ENCODE measurements at places on chromosomes 11 and 22.

DNA sequence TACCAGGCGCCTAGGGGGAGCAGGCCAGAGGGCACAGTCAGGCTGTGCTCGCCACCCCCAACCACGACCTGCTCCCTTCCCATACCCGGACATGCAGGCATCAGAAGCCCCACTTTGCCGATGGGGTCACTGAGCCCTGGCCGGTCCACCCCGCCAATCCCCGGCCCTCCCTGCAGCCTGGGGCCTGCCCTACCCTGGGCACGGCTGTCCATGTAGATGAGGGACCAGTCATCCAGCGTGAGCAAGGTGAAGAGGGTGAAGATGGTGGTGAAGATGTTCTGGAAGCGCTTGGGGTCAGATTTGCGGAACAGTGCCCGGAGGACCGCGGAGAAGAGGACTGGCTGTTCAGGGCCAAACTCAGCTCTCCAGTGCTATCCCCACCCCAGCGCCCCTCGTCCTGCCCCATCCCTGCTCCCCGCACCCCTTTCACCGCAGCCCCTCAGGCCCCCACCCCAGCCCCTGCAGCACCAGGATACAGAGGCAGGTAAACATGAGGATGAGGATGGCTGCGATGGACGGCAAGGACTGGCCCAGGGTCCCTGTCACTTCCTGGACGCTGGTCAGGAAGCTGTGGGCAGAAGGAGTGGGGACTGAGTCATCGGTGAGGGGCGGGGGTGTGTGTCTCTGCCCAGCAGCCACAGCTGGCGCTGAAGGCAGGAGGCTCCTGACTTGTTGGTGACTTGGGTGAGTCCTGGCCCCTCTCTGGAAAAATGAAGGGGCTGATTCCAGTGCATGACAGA, 5.5 kb downstream of the CATSPER1 start:
- no peaks in the 10 kb centered on the region for H3K36me3 ChIP-seq
- H3K4me1 ChIP-seq, result peaks cover 9% of the 10 kb centered on the region
- DNase-seq, result no peak
- H3K27me3 ChIP-seq, result no peaks in the 10 kb centered on the region
- no peak overlapping the region for H3K4me3 ChIP-seq

- H3K36me3 ChIP-seq, result no peaks in the 10 kb centered on the region
- H3K4me1 ChIP-seq, result peaks cover 15% of the 10 kb centered on the region
- peaks cover 18% of the 10 kb centered on the region for H3K27me3 ChIP-seq
- DNase-seq, result no peak
- H3K27ac ChIP-seq, result no peak overlapping the region
Observed at GRCh38 chr11:35623621-35624168, 5.4 kb downstream of the FJX1 start.

DNA sequence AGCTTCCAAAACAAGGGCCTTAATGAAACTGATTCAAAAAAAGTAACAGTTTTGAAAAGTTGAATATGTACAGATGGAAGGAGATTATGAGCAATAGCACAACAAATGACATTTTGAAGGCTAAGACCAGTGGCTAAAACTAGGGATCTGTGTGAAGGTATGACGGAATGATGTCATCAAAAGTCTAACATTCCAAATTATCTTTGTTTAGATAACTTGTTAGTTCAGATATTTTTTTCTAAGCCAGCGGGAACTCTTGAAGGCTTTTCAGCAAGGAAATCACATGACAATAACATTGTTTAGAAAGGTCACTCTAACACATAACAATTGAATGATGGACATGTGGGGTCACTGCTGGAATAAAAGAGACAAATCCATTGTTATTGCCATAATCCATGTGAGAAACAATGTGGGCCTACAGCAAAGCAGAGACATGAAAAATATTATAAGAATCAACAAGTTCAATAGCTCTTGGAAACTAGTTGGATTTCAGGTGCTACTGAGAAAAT, 260.5 kb downstream of the CASP12 start:
- H3K4me3 ChIP-seq, result no peak overlapping the region
- no peaks in the 10 kb centered on the region for H3K4me1 ChIP-seq
- no peak for DNase-seq
- H3K27ac ChIP-seq, result no peak overlapping the region

- no peak for DNase-seq
- no peaks in the 10 kb centered on the region for H3K27me3 ChIP-seq
- no peaks in the 10 kb centered on the region for H3K4me1 ChIP-seq
- H3K36me3 ChIP-seq, result peaks cover 10% of the 10 kb centered on the region
- no peak overlapping the region for H3K27ac ChIP-seq
Observed at GRCh38 chr22:37972527-37972926, 11.8 kb downstream of the SOX10 start.

GRCh38 chr11:128467041-128467440, 120.3 kb downstream of the ETS1 start:
- H3K4me1 ChIP-seq, result peaks cover 55% of the 10 kb centered on the region
- peaks cover 4% of the 10 kb centered on the region for H3K36me3 ChIP-seq
- no peaks in the 10 kb centered on the region for H3K27me3 ChIP-seq
- peak overlapping the region; percentile 32 for H3K27ac ChIP-seq
- no peak for DNase-seq
- H3K4me3 ChIP-seq, result no peak overlapping the region

DNA sequence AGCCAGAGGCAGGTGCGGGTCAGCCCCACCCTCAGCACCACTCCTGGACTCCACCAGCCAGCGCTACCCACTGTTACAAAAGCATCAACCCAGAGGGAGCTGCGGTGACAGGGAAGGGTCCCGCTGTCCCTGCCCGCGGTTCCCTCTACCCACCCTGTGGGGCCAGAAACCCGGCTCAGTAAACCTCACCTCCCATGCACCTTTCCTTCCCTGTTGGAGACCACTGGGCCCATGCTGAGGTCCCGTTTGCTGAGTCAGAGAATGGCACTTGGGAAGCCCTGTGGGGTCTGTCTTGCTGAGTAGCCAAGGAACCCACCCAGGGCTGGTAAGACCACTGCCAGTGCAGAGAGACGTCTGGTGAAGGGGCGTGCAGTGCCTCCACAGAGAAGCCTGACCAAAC, 42.1 kb upstream of the MOB2 start:
- H3K27ac ChIP-seq, result no peak overlapping the region
- H3K27me3 ChIP-seq, result no peaks in the 10 kb centered on the region
- DNase-seq, result no peak
- H3K36me3 ChIP-seq, result no peaks in the 10 kb centered on the region

DNA sequence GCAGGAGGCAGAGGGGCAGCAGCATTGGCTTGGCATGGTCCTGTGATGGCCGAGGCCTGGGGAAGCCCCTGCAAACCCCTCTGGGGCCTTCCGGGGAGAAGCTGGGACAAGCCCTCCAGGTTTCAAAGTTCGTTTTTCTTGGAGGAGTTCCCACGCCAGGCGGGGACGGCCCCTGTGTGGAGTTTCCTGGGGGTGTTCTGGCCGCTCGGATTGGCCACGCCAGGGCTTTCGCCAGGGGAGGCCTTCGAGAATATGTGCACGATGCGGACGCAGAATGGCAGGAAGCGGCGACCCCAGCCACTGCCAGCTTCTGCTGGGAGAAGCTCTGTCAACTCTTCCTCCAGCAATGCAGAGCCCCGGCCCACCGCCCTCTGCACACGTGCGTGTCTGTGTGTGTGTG, 102.3 kb upstream of the ASPHD2 start:
- H3K4me3 ChIP-seq, result no peak overlapping the region
- no peak for DNase-seq
- H3K4me1 ChIP-seq, result no peaks in the 10 kb centered on the region
- no peak overlapping the region for H3K27ac ChIP-seq
- H3K36me3 ChIP-seq, result no peaks in the 10 kb centered on the region
- no peaks in the 10 kb centered on the region for H3K27me3 ChIP-seq

DNA sequence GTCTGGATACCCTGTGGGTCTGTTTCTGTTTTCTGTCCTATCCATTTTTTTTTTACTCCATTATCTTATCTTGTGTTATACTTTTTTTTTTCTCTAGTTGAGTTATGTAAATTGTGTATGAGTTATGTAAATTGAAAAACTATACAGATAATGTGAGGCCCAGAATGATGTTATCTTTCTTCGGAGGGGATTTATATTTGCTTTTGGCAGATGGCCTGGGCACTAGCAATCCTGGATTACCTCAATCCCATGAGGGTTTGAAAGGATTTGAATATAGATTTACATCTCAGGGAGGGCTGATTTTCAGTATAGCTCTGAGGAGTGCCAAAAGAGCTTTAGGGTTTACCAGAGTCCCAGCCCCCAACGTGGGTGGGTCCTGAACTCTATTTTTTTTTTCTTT, 71.0 kb downstream of the CSTPP1 start:
- DNase-seq, result no peak
- H3K27ac ChIP-seq, result no peak overlapping the region
- H3K4me1 ChIP-seq, result peaks cover 10% of the 10 kb centered on the region
- no peak overlapping the region for H3K4me3 ChIP-seq
- no peaks in the 10 kb centered on the region for H3K27me3 ChIP-seq

DNA sequence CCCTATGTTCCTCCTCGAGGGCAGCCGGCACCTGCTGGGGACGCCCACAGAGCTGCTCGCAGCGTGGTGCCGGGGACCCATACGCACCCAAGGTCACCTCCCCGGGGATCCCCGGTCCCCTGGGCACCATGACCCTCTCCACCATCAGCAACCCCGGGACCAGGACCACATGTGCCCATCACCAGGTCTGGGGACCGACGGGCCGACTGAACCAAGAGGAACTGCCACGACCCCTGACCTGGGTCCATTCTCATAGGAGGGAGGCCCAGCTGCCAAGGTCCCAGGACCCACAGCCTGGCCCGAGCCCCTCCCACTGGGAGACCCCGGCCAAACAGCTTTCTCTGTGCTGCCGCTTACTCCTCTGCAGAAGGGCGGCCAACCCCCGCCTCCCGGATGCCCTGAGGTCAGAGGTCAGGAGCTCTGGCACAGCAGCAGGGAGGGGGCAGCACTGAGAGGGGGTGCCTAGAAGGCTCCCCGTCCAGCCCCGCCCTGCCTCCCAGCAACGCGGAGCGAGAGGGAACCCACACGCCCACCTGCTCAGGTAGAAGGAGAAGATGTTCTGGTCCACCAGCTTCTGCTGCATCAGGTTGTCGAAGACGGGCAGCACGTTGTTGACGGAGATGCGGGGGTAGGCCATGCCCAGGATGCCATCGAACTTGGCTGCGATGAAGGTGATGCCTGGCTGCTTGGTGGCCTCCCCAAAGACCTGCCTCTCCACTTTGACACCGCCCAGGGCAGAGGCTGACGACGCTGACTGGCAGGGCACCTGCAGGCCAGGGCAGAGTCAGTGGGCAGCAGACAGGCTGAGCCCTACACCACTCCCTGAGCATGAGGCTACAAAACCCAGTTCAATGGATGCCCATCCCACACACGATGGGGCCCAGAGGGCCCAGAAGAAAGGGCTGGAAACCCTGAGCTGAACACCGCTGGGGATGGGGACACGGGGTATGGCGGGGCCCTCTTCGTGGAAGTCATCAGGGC, 6.6 kb downstream of the CTSD start:
- H3K4me3 ChIP-seq, result no peak overlapping the region
- H3K4me1 ChIP-seq, result peaks cover 26% of the 10 kb centered on the region
- no peak for DNase-seq
- no peaks in the 10 kb centered on the region for H3K27me3 ChIP-seq

All from thyroid gland (tissue), 4 donors.